SK-N-DZ (cell line): ENCODE measurements at places on chromosomes 7 and 10.

DNA sequence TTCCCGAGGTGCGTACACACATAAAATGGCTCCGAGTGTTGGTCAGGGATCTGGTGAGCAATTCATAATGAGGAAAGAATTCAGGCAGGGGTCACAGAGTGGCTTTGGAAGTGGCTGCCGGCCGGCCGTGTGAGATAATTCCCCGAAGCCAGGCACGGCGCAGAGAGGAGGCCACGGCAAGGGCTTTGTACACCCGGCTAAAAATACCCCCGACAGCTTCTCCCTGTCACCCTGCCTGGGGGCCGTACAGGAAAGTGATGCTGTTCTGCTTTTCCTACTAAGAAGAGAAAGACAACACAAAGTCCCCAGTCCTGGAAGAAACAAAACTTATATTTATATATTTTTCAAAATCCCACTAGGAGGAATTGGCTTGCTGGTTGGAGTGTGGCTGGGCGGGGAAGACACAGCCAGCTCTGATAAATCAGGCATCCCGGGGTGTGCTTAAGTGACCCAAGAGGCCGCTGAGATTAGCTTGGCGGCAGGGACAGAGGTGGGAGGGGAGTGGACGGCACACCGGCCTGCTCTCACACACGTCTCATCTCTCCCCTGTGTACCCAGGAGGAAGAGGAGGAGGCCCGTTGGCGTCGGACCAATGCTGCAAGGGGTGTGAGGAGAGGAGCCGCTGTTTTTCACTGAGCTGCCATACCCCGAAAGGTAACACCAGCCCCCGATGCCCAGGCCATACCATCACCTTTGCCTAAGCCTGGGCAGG lies 70.5 kb downstream of the ZMIZ1 start:
- DNase-seq = no peak

DNA sequence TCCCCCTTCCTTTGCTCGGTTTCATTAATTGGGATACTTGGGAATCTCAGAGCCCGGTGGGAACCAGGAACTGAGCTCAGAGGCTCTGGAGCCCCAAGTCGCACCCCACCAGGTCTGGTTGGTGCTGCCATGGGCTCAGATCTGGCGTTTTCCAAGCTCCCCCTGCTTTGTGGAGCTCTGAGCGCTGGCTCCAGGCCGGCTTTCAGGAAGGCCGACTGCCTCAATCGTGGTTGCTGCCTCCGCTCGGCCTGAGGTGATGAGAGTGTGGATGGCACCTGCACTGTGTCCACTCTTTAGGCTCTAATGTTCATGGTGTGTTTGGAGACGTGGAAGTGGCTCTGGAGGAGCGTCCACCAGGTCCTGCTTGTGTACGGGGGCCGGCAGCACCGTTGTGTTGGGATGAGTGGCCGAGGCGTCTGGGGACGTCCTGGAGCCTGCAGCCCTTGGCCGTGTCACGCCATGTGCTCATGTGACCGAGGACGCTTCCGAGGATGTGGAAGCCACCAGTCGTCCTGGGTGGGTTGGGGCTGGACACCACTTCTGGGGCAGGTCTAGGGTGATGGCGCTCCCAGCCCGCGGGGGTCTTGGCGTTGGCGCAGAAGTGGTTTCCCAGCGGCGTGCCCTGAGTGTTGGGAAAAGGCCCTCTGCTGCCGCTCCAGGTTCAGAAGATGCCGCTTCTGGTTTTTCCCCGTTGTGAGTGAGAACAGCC lies 8.2 kb downstream of the INPP5A start:
- no peak for DNase-seq

GRCh38 chr10:94138391-94138790 lies 144.7 kb downstream of the PLCE1 start:
- no peak for DNase-seq

- no peak for DNase-seq
Observed at GRCh38 chr10:110710621-110711020, 66.5 kb downstream of the RBM20 start.

- no peak for DNase-seq
Observed at GRCh38 chr7:156554488-156554887, 86.1 kb upstream of the RNF32 start.

DNA sequence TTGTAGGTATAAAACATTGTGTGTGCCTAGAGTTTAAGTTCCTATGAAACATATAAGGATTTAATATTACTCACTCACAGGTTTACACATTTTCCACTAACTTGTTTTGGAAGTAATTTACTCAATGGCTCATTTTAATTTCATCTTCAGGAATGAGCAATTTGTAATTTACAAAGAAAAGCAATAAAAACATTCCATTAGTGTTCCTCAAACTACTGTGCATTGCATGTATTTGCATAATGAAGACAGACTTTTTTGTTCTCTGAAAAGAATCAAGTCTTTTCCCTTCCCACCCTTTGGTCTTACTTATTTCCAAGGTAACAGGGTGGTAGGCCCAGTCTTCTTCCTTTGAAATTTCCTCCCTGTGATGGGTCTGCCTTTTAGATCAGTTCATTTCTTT lies 61.2 kb downstream of the EPDR1 start:
- DNase-seq = no peak

DNA sequence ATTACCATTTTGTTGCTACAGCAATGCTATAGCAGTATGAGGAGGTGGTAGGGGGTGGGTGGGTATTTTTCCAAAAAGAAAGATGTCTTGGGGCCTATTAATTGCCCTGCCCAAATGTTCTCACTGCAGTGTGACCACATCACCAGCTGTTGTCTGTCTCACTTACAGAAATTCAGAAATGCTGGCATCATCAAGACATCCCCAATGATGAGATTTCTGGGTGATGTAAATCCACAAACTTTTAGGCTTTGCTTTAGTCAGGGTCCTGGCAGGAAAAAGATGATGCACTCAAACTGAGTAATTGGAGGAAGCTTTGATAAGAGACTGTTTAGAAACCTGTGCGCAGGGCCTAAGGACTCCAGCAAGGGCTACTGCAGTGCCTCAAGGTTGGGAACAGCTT lies 56.2 kb upstream of the OPN4 start:
- no peak for DNase-seq

GRCh38 chr10:48946332-48946731 lies 6.7 kb upstream of the LRRC18 start:
- DNase-seq = no peak

GRCh38 chr7:155769701-155770100 lies 42.6 kb downstream of the SHH start:
- DNase-seq = no peak

DNA sequence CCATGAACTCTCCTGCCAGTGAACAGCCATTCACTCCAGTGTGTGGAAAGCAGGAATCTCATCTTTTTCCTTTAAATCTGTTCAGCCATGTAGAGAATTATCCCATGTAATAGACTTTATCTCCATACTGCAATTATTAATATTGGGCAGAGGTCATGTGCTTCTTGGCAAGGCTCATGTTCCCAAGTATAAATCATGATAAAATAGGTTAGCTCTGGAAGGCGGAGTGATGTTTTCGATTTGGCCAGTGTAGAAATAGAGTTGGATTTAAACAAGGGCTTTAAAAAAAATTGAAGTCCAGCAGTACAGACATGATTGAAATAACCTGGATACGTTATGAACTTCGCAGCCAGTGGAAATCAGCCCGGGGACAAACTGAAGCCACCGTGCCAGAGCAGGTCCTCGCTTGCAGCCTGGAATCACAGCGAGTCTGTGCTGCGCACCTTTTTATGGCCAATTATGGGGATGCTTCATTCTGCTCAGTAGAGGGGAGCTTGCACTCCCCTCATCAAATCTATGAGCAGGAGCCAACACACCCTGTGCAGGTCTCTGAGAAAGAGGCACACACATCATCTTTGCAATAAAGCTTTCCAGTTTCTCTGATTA lies 654.0 kb upstream of the MKI67 start:
- DNase-seq = no peak

- no peak for DNase-seq
Observed at GRCh38 chr10:78817361-78817760, 251.4 kb upstream of the ZMIZ1 start.

GRCh38 chr10:129755158-129755591 lies 208.9 kb downstream of the EBF3 start:
- DNase-seq = no peak

GRCh38 chr7:37215290-37215923 lies 233.3 kb downstream of the ELMO1 start:
- DNase-seq = no peak

GRCh38 chr7:95322396-95322795 lies 1.9 kb downstream of the PON1 start:
- DNase-seq = no peak

DNA sequence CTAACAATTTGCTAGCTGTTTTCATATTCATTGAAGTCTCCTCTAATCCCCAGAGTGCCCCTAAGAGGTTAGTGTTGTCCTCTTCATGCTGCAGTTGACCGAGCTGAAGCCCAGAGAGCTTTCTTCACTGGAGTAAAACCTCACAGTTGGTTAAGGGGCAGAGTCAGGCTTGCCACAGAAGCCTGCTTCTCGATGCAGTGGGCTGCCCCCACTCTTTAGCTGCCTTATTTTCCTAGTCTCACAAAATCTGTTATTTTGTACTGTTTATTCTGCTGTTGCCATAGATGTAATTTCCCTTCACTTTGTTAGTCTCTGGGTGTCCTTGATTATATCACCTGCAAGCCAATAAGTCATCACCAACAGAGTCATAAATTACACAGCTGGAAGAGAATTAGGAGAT lies 56.3 kb upstream of the ZPBP start:
- no peak for DNase-seq

DNA sequence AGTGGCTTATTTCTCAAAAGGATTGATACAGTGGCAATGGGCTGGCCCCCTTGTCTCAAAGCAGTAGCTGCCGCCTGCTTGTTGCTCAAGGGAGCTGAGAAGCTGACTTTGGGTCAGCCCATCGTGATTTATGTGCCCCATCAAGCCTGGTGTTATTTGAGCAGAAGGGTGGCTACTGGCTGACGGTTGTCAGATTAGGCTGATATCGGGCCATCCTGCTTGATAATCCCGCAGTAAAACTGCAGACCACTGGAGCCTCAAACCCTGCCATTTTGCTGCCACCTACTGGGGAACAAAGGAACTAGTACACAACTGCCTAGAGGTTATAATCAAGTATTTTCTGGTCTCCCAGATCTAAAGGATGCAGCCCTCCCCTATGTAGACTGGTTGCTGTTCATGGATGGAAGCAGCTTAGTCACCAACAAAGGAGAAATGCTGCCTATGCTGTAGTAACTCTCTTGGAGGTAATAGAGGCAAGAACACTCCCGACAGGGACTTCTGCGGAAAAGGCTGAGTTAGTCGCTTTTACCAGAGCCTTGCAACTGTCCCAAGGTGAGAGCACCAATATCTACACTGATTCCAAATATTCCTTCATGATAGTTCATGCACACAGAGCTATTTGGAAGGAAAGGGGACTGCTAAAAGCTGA lies 65.9 kb upstream of the ZNF92 start:
- peak; percentile 78 for DNase-seq

DNA sequence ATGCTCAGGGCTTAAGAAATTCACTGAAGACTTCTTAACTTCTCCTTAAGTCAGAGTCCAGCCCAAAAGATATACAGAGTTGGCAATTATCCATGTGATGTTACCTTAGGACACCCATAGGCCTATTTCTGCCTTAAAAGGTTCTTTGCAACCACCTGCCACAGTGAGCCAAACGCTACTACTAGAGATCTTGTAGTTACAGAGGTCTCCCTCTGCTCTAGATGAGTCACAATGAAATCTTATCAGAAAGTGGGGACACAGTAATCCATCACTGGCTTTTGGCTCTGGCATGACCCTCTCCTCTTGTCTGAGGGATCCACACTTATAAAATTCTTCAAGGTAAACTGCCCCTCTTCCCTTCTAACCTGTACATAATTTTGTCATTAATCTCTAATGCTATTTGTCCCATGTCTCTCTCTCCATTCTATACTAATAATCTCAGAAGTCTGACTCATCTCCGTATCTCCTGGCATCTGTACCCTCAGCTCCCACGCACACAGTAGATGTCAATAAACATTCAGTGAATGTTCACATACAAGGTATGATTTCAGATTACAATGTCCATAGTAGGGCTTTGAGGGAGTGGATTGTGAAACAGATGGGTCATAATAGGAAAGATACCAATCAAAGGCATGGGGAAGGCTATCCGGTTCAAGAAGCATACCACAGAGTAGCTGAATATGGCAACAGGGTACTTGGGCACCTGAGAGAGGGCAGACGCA lies 112.1 kb downstream of the SGMS1 start:
- no peak for DNase-seq

DNA sequence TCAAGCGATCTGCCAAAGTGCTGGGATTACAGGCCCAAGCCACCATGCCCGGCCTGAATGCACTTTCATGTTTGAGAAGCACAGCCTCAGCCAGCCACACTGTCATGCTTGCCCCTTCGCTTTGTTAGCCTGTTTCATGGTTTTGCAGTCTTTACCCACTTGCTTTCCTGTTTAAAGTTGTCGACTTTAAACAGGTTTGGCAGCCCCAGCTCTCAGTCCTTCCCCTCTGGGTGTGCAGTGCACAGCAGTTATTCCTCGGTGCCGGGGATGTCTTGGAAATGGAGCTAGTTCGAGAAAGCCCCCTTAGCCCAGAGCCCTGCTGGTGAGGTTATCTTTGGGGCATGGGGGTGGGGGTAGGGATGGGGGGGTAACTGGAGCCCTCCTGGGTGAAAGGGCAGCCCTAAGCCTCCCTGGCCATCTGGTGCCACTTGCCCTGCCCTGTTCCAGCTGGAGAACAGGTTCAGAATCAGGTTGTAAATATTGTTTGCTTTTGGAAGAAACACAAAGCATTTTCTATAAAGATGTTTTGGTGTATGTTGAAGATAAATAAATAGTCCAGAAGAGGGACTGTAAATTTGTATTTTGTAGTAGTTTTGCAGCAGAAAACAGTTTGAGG lies 14.8 kb downstream of the TSPAN14 start:
- no peak for DNase-seq

GRCh38 chr7:20696002-20696605 lies 80.6 kb downstream of the ABCB5 start:
- no peak for DNase-seq

GRCh38 chr7:157739650-157740049 lies 402.8 kb downstream of the DNAJB6 start:
- no peak for DNase-seq

DNA sequence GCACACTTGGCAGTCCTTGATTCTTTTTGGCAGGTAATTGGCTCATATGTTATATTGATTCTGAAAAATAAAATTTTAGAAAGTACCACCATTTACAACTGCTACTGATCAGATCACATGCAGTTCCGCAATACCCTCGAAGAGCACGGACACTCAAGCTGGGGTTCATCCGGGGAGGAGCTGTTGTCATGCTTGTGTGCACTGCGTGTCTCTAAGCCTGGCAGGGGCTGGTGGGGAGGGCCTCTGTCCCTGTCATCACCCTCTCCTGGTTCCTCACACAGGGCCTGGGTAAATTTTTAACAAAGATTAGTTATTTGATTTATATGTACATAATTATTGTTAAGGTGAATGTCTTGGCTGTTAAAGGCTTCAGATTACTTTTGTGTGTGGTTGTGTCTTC lies 45.2 kb downstream of the TRRAP start:
- DNase-seq = no peak

GRCh38 chr10:22712956-22713852 lies 1.2 kb downstream of the PIP4K2A start:
- peak; percentile 8 for DNase-seq

- DNase-seq = no peak
Observed at GRCh38 chr7:1553512-1554210, 2.3 kb downstream of the TMEM184A start.

GRCh38 chr10:123772645-123773508 lies 106.7 kb downstream of the GPR26 start:
- no peak for DNase-seq
